ENCODE measurements at places on chromosomes 16 and 17. TPM values are rescaled to one million over a fixed set of nuclear protein-coding genes. Genes with fewer than 3 reads are reported as not detected.

SMPD3 gene
- 1.3 TPM for total RNA-seq

CMC2 gene
- 129 TPM for total RNA-seq

- DNase-seq: no peak
These were observed 527.7 kb upstream of the SOX9 start for GRCh38 chr17:71593078-71593477.

DNA sequence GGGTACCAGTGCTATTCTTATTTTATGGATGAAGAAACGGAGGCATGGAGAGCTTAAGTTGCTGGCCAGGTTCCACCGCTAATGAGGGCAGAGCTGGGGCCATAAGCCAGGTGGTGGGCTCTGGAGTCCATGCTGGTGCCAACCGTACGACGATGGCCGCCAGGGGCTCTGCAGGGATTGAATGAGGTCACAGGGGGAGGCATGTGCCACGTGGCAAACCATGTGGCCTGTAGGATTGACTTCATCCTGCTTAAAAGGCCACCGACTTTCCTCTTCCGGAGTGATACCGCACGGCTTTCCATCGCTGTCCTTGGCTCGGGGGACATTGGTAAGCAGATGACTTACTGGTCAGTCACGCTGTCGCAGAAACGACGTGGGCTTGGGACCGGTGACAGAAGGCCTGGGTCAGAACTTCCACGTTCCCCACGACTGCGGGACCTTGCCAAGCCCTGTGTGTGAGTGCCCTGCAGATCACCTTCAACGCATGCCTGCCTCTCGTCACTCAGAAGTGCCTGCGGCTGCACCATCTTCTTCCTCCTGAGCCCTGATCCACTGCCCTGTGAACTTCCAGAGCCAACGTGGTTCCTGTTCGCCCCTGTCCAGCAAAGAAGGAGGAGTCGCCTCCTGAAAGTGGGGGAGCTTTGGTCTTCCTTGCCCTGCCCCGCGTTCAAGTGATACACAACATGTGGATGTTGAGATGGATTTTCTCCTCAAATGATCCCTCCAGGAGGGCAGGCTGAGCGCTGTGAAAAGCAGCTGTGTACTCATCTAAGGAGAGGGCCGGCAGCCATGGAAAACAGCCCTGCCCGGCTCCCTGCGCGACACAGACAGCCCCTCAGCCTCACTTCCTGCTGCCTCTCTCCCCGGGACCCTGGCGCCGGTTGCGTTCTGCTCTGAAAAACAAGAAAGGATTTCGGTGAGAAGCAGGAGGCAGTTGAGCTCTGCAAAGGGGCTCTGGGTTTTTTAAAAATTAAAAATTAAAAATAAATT, 176.7 kb downstream of the C16orf95 start:
- DNase-seq: no peak

GRCh38 chr16:2598133-2598641, 60.4 kb downstream of the PDPK1 start:
- peak; percentile 14 for DNase-seq

- no peak for DNase-seq
These were observed 408.7 kb downstream of the SLC39A11 start for GRCh38 chr17:72683506-72684404.

DNA sequence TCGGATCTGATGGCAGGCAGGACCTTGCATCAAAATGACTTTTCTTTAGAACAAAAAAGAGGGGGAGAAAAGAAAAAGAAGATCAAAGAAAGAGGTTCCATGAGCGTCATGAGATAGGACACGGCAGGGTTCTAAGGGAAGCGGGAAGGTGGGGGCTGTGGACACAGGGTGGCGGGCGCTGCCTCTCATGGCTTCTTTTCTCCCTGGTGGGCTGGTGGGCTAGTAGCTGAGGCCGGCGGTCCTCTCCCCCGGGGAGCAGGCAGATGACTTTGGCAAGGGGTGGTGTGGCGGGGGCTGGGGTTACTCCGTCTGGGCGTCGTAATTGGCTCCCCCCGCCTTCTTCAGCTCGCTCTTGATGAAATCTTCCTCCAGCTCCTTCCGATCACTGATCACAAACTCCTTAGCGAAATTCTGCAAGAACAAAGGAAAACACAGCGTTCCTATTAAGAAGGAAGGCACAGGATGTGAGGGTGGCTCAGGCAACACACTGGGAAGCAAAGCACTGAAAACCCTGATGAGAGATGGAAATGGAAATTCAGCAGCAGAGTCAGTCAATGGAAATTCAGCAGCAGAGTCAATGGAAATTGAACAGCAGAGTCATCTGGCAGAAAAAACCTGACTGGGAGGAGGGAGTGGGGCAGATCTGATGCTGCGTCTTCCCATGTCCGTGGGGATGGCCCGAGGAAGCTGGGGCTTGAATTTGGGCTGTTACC, 51.2 kb downstream of the COTL1 start:
- DNase-seq: no peak

- no peak for DNase-seq
These were observed 75.4 kb downstream of the CYB561 start for GRCh38 chr17:63370696-63371095.

Measured in left cardiac atrium (tissue), 4 donors.